Stimulated activated CD8-positive, alpha-beta memory T cell treated with anti-CD3 and anti-CD28 coated beads, Interleukin-7, amount 100 ng/mL, for 1 hour (primary cell): ENCODE measurements at places on chromosomes 1 and 21.

GRCh38 chr21:38743772-38744529, 61.8 kb upstream of the ETS2 start:
- DNase-seq = no peak

DNA sequence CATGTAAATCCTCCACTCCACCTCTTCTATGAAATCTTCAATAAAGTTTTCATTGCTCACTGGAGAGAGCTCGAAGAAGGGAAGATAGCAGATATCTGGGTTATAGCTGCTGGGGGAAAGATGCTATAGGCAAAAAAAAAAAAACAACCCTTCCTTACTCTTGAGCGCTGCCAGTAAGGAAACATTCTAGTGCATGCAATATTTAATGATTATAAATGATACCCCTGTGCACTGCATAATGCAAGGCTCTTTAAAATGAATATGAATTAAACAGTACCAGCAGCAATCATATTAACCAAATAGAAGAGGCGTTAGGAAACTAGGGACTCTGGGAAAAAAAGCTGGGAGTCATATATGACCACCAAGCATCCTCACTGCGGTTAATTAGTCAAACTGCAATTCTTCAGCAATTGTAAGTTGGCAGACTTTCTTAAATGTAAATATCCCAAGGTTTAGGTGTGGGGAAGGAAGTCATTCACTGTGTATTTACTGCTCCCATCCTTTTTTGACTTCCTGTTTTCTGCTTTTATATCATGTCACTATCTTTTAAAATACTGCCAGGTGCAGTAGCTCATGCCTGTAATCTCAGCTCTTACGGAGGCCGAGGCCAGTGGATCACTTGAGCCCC, 3.7 kb upstream of the DMRTB1 start:
- DNase-seq = no peak

DNA sequence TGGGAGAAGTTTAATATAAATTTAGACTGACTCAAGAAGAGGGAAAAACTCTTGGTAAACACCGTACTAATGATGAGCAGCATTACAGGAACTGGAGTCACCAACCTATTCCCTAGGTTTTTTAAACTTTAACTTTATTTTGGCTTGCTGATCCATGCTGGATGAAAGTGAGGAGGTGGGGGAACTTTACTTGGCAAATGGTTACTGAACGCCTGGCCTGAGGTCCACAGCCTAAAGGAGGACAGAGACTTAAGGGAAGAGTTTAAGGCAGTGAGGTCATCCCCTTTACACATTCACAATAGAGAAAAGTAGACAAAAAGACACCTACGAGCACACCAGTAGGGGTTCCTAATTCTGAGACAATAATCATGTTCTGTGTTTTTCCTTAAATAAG, 25.6 kb upstream of the A3GALT2 start:
- no peak for DNase-seq

DNA sequence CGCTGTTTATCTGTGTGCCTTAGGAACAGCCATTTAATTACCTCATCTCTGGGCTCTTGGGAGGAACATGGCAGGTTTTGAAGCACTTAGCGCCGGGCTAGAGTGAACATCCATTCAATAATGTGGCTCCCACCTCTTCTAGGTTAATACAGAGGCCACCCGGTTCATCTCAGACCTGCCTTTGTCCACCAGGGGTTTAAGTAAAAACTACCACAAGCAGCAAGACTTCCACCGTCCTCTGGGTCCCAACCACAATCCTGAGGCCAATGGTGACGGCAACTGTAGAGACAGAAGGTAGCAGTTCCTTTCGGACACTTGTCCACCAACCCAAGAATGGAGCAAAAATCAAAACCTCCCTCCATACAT, 924 bp upstream of the DDOST start:
- no peak for DNase-seq

DNA sequence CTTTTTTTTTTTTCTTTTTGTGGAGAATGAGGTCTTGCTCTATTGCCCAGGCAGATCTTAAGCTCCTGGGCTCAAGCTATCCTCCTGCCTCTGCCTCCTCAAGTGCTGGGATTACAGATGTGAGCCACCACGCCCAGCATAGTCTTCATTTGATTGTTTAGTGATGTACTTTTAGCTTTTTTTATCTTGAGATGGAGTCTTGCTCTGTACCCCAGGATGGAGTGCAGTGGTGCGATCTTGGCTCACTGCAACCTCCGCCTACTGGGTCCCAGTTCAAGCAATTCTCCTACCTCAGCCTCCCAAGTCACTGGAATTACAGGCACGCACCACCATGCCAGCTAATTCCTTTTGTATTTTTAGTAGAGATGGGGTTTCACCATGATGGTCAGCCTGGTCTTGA, 24.0 kb upstream of the LRRC3 start:
- DNase-seq = no peak

DNA sequence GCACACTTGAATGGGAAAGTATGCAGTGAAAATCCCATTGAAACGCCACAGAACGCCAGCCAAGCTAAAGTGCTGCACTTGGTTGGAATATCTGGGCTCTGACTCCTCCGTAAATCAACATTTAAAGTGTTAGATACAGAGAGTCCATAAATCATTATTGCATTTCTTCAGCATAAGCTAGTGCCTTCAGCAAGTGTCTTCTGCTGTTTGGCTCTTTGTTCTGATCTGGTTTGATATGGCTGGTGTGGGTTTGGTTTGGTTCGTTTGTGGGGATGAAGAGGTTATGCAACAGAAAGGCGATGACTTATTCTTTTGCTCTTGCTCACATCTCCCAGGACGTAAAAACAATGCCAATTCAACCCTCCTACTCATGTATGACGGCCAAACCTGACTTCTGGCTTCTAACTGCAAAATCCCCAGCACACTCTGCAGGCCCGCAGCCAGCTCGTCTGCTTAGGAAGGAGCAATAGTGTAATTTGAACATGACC, 121.8 kb upstream of the ERG start:
- no peak for DNase-seq

- no peak for DNase-seq
These were observed 151.6 kb downstream of the KCTD3 start for GRCh38 chr1:215718575-215719287.

DNA sequence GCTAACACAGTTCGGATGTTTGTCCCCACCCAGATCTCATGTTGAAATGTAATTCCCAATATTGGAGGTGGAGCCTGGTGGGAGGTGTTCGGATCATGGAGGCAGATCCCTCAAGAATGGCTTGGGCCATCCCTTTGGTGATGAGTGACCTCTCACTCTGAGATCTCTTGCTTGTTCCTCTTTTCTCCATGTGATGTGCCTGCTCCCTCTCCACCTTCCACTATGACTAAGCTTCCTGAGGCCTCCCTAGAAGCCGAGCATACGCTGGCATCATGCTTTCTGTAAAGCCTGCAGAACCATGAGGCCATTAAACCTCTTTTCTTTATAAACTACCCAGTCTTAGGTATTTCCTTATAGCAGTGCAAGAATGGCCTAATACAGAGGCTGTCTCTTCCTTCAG, 8.1 kb upstream of the PLA2G5 start:
- DNase-seq = no peak

GRCh38 chr21:37430184-37430821, 63.7 kb downstream of the DYRK1A start:
- no peak for DNase-seq

DNA sequence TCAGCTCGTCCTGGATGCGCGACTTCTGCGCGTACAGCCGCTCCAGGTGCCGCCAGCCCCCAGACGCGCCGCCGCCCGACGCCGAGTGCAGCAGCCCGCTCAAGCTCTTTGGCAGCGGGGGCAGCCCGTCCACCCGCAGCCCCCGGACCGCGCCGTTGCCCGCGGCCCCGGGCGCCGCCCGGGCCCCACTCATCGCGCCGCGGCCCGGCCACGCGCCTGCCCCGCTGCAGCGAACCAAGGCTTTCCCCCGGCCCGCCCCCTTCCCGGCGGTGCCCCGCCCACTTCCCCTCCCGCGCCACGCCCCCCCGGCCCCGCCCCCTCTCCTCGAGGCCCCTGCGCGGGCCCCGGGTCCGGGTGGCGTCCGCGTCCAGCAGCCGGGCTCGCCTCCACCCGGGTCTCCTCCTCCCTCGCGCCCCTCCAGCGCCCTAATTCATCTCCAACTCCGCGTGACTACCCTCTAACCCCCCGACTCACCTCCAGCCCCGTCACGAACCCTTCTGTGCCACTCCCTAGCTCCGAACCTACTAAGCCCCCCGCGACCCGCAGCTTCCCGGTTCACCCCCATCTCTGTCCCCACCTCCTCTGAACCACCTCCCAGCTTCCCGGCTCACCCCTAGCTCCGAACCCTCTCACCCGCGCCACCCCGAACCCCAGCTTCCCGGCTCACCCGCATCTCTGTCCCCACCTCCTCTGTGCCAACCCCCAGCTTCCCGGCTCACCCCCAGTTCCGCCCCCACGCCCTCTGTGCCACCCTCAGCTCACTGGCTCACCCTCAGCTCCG, at the start of gene FAM89A:
Gene FAM89A (minus strand): TSS at position 236 of the 781 bp plus-strand sequence. CDS start 43 bp downstream, at position 193.
- peak; percentile 51 for DNase-seq

GRCh38 chr1:116033322-116033721, 57.0 kb downstream of the SLC22A15 start:
- no peak for DNase-seq

DNA sequence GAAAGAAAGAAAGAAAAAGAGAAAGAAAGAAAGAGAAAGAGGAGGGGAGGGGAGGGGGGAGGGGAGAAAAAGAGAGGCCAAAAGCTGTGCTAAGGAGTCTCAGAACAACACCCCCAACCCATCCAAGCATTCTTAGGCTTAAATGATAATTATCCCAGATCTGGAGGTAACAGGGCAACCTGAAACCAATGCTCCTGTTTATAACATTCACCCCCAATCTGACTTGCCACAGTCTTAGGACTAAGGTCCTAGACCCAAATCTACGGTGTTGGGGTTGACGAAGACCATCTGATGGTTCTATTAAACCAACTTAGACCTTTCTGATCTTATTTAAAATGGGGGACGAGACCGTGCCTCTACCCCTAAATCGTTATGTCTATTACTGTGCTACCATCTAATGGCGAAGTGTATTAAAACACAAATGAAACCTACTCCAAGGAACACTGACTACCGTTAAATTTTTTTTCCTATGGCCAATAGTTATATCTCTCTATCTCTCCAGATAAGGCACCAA, 119.3 kb upstream of the CDC42BPA start:
- no peak for DNase-seq
